ENCODE measurements at places on chromosomes 1 and 21.
A peak's percentile ranks its signal among the peaks of the same experiment; 100 is the strongest.

- no peak for DNase-seq
Observed at GRCh38 chr1:222732216-222733159, 4.5 kb upstream of the FAM177B start.

DNA sequence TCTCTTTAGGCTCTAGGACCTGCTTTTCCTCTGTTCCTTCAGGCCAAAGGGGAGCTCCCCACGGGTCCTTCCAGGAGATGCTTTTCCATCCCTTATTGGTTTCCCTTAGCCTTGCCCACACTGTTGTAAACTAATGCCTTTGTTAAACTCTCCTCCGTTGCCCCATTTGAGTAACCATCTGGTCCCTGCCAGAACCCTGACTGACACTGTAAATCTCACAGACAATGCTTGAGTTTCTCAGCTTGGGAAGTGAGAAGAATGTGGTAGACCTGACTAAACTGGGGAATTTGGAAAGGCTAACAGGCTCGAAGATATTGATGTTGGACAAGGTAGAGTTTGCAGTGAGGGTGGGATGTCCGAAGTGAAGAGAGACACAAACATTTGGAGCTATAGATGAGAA, 11.4 kb downstream of the AKNAD1 start:
- DNase-seq: no peak

DNA sequence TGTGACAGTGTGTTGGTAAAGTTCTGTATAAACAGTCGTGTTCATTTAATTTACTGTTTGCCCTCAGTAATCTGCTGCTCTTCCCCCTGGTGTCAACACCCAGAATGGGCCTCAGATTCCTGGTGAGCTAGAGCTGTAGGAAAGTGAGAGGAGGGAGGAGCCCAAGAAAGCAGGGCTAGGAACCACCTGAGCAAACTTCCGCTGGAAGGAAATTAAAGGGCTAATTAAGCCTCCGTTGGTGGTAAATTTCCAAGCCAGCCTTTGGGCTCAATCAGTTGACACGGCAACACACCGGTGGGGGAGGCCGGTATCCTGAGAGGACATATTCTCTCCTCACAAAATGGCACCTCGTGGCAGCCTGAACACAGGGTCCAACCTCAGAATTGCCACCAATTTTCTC, 32.9 kb downstream of the RAB3B start:
- DNase-seq: no peak

GRCh38 chr1:112544751-112545150, 36.0 kb downstream of the WNT2B start:
- no peak for DNase-seq

- no peak for DNase-seq
Observed at GRCh38 chr21:37937668-37938067, 21.4 kb upstream of the KCNJ6 start.

DNA sequence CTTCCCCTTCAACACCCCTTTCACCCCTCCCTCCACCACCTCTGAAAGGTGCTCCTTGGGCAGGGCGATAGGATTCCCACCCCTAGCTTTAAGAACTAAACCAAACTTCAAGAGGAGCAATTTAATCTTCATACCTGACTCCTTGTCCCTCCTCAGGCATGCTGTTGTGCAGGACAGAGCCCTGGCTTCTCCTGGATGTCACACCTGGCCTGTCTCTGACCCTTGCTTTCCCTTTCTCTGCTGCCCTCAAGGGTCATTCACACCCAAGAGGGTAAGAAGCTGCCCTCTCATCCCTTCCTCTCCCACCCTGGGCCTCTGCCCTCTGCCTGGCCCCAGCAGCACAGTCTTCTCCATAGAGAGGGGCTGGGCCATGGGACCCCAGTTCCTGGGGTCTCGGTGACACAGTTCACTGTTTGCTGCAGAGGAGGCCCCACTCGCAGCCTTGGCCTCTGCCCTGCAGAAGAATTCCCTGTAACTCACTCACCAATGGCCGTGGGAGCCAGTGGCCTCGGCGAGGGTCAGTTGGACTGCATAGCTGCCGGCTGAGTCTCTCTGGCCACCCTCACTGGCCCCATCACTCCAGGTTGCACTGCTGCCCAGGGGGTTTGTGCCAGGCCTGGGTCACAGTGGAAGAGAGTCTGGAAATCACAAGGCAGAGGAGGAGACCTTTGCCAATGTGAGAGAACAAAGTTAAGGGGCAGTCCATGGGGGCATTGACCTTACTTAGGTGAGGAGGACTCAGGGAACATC, 28.4 kb upstream of the LHX4 start:
- no peak for DNase-seq

DNA sequence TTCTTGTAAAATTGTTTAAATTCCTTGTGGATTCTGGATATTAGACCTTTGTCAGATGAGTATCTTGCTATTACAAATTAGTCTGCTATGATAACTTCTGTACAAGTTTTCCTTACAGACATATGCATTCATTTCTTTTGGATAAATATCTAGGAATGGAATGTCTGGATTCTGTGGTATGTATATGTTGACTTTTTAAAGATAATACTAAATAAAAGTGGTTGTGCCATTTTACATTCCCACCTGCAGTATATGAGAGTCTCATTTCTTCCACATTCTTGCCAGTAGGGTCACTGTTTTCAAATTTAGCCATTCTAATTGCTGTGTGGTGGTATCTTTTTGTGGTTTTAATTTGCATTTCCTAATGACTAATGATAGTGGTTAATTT, 53.9 kb downstream of the SYDE2 start:
- DNase-seq: no peak

DNA sequence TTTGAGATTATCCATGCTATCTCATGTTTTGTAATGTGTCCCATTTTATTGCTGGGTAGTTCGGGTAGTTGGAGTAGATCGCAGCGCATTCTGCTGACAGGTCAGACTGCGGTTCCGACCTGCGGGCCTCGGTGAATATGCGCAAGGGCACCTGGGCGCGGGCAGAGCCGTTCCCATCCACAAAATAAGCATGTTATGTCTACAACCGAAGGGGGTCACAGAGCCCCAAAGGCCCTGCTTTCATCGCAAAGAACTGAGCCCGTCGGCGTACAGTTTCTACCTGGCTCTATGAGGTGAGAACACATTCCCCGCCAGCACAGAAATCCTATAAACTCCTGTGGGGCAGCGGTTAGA, 88.4 kb downstream of the PRKAB2 start:
- no peak for DNase-seq

- no peak for DNase-seq
Observed at GRCh38 chr1:98749152-98749756, 87.7 kb downstream of the SNX7 start.

GRCh38 chr1:12258272-12258671, 28.4 kb downstream of the VPS13D start:
- no peak for DNase-seq

GRCh38 chr1:110114784-110115183, 2.5 kb downstream of the UBL4B start:
- DNase-seq: no peak

- DNase-seq: no peak
Observed at GRCh38 chr1:24586970-24587820, 31.3 kb downstream of the NCMAP start.

DNA sequence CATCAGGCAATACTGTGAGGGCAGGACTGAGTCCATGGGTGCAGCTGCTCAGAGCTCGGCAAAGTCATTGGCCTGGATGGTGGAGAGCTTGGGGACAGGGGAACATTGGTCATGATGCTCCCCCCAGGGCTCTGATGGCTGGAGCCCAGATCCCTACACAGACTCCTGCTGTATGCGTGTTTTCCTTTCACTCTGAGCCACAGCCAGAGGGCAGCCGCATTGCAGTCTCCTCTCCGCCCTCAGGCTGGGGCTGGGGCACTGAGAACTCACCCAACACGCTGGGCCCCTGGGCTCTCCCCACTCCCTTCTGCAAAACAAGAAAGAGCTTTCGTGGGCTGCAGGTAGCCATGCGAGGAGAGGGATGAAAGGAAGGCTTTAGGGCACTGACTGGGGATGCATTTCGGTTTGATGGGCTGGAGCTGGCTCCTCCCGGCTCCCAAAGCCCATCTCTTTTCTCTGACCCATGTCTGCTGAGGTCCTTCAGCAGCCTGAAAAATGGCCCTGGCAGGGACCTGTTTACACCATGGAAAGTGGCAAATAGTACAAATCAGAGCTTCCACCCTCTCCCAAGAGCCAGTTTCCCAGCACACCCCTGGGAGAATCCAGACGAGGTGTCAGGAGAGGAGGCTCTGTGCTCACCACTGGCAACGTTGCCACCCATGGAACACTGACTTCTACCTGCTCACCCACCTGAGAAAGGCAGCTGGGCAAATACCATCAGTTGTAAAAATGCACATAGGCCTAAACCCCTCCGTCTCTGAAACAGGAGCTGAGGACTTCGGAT, 43.8 kb downstream of the CAPN2 start:
- DNase-seq: no peak

DNA sequence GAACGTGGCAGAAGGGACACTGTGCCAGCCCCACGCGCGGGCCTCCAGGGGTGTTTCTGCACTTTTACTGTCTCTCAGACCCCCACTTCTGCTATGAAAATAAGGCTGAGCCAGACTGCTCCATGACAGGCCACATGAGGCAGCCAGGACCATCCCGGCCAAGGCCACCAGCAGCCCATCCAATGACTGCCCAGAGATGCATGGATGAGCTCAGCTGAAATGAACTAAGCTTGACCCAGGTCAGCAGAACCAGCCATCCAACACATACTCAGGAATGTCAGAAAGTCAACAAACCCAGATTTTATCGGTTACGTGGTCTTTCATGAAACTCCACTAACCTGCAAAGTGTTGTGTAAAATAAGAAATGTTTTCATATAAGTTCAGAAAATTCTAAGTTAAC, 51.2 kb downstream of the CCDC185 start:
- DNase-seq: no peak

GRCh38 chr1:38128511-38128910, 81.9 kb upstream of the POU3F1 start:
- no peak for DNase-seq

DNA sequence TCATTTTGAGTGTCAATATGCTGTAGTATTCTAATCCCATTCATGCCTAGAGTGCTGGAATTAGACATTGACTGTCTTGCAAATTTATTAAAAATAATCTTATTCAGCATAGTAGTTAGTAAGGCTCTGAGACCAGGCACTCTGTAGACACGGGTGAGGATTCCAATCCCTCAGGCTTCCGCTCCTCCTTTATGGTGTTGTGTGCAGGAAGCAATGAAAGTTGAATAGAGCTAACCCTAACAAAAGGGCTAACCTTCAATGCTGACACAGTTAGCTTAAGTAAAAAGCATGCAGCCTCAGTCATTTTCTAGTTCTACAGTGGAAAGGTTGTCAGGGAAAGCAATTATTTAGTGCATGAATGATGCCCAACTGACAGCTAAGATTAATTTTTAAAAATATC, 199.6 kb upstream of the SGIP1 start:
- DNase-seq: no peak

GRCh38 chr1:201506092-201506491, 831 bp downstream of the CSRP1 start:
- no peak for DNase-seq

- DNase-seq: no peak
Observed at GRCh38 chr1:72271555-72272085, 10.7 kb downstream of the NEGR1 start.

- no peak for DNase-seq
Observed at GRCh38 chr1:175131095-175131494, 61.5 kb downstream of the KIAA0040 start.

DNA sequence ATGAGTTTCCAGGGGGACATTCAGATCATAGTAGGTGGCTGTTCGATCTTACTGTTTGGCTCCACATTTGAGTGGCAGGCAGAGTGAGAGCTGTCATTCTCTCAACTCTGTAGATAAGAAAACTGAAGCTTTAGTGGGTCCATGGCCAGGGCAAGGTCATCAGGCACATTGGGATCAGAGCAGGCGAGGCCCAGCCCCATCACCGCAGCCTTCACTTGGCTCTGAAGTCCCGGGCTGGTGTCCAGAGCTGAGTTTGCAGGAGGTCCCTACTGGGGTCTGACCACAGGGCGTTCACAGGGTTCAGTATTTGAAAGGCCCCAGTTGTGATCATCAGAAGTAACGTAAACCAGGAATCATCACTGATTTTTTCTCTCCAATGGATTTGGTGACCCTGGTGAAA, 76.7 kb downstream of the OBSCN start:
- DNase-seq: no peak

DNA sequence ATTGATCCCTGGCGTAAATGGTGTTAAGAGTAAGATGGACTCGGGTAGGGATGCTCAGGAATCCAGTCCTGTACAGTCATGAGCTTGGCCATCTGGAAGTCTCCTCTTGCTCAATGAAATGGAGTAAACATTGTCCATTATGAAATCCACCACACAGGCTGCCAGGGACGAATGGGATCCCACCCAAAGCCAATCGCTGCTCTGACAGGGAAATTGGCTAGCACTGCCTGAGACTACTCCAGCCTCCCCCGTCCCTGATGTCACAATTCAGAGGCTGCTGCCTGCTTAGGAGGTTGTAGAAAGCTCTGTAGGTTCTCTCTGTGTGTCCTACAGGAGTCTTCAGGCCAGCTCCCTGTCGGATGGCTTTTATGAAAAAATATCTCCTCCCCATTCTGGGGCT, at the start of gene HSD11B1:
HSD11B1 (plus strand) TSS at position 263 of the 400 bp plus-strand sequence; CDS start at position 360, 97 bp downstream.
- no peak for DNase-seq

DNA sequence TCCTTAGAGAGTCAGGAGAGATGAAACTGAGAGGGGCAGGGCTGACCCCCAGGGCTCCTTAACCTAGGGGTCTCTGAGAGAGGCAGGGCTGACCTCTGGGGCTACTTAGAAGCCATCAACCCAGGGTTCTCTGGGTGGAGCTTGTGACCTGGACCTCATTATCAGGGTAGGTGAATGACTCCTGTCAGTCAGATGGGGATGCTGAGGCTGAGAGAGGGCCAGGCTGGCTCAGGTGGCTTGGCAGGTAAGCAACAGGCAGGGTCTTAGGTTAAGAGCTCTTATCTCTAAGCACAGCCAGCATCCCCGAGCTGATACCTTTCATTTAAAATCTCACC, 160.9 kb downstream of the PTPRU start:
- DNase-seq: no peak

- no peak for DNase-seq
Observed at GRCh38 chr1:39268906-39269305, 64.4 kb downstream of the MACF1 start.

DNA sequence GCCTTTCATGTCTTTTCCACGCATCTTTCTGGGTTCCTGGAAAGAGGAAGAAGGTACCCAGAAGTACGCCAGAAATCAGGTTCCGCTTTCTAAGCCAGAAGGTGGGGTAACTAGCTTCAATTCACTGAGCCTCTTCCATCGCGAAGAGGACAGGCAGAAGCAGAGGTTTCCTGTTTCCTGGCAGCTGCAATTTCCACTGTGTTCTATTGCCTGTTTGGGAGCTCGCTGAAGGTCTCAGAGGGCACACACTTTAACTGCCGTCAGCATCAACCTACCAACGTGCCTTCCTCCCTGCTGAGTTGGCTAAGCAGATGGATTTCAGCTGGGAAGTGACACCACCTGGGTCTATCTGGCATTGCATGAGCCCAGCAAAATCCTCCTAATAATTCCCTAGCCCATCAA, 10.0 kb downstream of the NCF2 start:
- DNase-seq: peak; percentile 22

All from NCI-H187 (cell line).